ENCODE measurements at places on chromosomes 3 and 15.

DNA sequence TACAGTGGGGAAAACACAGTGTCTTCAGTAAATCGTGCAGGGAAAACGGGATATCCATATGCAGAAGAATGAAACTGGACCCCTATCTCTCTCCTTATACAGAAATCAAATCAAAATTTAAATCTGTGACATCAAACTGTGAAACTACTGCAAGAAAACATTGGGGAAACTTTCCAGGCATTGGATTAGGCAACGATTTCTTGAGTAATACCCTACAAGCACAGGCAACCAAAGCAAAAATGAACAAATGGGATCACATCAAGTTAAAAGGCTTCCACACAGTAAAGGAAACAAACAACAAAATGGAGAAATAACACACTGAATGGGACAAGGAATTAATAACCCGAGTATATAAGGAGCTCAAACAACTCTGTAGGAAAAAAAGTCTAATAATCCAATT lies 165.3 kb downstream of the PLCL2 start:
- DNase-seq, result no peak

- DNase-seq, result no peak
Observed at GRCh38 chr3:159273608-159274007, 471.8 kb downstream of the MFSD1 start.

- no peak for DNase-seq
Observed at GRCh38 chr3:41000471-41000870, 198.8 kb upstream of the CTNNB1 start.

DNA sequence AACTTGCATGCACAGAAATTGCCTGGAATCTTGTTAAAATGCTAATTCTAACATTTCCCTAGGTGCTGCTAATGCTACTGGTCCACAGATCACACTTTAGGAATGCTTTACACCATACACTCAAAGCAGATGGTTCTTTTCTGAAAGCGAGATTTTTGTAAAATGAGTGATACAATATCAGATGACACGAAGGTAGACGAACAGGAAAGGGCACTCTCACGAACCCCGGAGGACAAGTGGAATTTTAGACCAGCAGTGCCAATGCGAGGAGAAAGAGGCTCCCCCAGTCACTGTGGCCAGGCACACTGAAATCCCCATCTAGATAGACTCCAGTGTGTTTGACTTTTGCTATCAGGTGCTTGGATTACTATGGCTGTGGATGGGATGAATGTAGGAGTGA lies 21.0 kb downstream of the FAIM start:
- no peak for DNase-seq

- DNase-seq, result no peak
Observed at GRCh38 chr15:62115847-62116246, 49.1 kb downstream of the C2CD4A start.

DNA sequence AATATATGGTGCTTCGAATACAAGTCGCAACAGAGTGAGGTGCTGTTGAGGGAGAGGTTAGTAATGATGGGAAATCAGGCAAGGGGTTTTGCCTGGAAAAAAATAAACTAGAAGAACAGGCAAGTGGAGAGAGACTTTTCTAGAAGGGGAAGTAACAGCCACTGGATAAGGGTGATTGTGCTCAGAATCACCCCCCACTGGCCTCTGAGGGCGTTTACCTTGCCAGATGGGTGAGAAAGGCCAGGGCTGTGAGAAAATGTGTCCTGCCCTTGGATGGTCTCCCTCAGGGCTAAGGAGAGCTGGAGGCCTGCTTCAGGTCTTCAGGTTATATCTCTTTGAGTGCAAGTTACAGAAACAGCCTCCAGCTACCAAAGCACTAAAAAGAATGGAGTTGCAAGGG lies 151.8 kb downstream of the MEX3B start:
- no peak for DNase-seq

DNA sequence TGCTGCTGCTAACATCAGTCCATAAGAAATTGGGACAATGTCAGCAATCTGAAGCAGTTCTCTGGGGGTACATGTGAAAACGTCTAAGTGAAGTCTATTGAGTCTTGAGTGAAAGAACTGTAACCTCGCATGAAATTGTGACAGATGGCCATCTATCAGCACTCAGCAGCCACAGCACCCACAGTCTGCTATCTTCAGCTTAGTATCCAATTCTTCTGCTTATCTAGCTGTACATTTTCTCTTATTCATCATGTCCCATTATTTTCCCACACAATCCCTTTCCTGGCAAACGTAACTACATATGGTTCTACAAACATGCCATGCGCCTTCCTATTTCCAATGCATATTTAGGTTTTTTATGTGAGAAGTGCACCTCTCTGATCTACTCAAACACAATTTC lies 629.7 kb downstream of the NTRK3 start:
- DNase-seq, result no peak

- DNase-seq, result no peak
Observed at GRCh38 chr15:95922431-95922830, 408.1 kb upstream of the NR2F2 start.

DNA sequence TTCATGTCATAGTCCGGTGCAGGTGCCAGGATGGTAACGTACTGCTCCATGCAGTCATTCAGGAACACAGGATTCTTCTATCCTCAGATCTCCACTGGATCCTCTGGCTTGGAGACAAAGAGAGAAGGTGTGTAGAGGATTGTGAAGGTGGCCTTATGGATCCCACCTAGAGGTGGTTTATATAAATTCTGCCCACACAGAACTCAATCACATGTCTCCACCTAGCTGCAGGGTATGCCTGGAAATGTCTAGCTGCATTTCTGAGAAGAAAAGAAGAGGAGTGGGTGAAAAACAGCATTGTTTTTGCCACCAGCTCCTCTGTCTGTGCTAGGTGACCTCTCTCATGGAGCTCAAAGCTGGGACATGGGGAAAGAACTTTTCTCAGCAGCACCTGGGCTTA lies 478.7 kb downstream of the PDCD6IP start:
- no peak for DNase-seq

DNA sequence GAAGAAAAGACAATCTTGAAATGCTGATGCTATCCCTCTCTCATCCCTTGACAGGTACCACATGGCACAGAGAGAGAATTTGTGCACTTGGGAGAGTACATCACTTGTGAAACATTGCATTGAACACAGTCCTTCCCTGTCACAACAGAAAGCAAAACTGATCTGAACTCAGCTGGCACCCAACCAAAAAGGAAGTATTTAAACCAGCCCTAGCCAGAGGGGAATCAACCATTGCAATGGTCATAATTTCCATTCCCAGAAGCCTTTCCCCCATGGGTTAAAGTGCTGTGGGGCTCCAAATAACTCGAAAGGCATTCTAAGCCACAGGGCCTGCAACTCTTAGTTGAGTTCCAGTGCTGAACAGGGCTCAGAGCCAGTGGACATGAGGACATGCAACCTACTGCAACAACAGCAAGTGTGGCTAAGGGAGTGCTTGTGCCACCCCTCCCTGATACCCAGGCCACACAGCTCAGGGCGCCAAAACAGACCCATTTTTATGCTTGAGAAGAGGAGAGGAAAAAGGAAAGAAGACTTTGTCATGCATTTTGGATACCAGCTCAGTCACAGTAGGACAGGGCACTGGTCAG lies 530.8 kb upstream of the BCHE start:
- no peak for DNase-seq

DNA sequence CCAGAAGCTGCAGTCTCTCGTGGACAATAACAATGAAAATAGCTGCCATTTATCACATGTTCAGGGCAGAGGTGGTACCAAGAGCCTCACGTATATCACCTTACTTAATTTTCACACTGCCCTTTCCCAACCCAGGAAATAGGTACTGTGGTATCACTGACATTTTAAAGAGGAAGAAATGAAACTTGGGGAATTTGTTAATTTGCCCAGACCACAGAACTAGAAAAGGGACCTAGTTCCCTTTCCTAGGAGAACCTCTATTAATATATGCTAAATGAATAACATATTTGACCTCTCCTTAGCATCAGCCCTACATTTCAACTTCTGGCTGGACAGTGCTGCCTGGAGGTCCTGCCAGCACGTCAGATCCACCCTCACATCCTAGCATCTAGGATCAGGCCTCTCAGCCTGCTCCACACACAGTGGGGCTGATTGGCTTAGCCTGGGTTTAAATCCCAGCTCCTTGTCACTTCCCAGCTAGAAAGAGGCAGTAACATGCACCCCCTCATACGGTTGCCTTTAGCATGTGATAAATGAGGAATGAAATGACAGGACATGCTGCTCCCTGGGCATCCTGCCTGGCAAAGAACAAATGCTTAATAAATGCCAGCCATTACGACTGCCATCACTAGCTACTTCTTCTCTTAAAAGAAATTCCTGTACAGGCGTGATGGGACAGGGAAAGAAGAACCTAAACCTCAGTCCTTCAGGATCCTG lies 95.1 kb upstream of the TNFAIP8L3 start:
- DNase-seq, result no peak

DNA sequence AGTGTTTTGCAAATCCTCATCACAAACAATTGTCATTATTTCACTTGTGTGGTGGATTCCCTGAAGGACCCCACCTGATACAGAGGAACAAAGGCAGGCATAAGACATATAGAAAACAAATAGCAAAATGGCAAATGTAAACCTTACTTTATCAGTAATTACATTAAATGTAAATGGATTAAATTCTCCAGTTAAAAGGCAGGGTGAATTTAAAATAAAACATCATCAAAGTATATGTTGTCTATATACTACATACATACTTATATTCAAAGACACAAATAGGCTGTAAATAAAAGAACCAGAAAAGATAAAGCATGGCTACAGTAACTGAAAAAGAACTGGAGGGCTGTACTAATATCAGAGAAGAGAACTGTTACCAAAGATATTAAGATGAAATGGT lies 117.3 kb downstream of the RFX7 start:
- DNase-seq, result no peak

GRCh38 chr3:171135549-171135948 lies 109.0 kb upstream of the SLC2A2 start:
- no peak for DNase-seq

DNA sequence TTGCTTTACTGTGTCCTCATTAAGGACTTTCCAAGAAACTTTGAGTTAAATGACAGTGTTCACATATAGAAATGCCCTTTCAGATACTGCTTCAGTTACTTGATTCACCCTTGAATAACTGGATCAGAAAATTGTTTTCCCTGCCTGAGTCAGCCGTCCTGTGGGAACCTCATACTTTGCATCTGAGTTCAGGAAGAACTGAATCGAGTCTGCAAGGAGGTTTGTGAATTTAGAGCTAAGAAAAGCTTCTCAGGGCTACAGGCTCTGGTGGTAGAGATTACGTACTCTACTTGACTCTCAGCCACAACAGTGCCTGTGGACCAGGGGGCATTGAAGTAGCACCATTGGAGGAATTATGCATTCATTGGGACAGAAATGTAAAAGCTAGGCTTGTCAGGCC lies 252.4 kb upstream of the C2CD4B start:
- DNase-seq, result no peak

- DNase-seq, result no peak
Observed at GRCh38 chr3:27570421-27571106, 86.4 kb upstream of the SLC4A7 start.

- DNase-seq, result no peak
Observed at GRCh38 chr15:99128411-99128810, 23.5 kb downstream of the SYNM start.

- no peak for DNase-seq
Observed at GRCh38 chr3:170257145-170257544, 34.9 kb downstream of the PRKCI start.

DNA sequence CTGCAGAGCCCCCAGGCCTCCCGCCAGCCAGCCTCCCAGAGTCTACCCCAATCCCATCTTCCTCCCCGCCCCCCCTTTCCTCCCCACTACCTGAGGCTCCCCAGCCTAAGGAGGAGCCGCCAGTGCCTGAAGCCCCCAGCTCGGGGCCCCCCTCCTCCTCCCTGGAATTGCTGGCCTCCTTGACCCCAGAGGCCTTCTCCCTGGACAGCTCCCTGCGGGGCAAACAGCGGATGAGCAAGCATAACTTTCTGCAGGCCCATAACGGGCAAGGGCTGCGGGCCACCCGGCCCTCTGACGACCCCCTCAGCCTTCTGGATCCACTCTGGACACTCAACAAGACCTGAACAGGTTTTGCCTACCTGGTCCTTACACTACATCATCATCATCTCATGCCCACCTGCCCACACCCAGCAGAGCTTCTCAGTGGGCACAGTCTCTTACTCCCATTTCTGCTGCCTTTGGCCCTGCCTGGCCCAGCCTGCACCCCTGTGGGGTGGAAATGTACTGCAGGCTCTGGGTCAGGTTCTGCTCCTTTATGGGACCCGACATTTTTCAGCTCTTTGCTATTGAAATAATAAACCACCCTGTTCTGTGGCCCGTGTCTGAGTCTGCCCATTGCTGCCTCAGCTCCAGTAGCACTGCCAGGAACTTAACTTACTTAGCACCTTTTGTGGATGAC lies 32.2 kb downstream of the PTPN23 start:
- no peak for DNase-seq

DNA sequence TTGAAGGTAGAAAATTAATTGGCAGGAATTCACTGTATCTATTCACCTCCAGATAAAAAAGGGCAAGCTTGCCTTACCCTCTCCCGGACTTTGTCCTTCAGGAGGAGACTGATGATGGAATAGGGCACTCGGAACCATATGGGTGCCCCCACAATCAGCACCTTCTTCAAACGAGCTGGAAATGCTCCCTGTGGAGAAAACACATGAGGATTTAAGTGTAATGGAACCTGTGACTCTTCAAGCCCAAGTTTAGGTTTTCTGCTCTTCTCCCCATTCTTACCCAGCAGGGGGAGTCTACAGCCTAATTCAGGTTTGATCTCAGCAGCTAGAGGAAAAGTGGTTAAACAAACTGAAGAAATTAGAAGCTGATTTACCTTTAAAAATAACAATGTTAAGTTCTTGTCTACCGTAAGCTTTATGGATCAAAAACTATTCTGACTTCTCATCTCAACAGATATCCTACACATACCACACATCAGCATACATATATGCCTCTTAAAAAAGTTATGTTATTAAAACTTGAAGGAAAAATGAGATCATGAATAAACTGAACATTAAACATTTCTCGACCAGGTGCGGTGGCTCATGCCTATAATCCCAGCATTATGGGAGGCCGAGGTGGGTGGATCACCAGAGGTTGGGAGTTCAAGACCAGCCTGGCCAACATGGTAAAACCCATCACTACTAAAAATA lies 57.5 kb upstream of the SIN3A start:
- DNase-seq, result no peak

DNA sequence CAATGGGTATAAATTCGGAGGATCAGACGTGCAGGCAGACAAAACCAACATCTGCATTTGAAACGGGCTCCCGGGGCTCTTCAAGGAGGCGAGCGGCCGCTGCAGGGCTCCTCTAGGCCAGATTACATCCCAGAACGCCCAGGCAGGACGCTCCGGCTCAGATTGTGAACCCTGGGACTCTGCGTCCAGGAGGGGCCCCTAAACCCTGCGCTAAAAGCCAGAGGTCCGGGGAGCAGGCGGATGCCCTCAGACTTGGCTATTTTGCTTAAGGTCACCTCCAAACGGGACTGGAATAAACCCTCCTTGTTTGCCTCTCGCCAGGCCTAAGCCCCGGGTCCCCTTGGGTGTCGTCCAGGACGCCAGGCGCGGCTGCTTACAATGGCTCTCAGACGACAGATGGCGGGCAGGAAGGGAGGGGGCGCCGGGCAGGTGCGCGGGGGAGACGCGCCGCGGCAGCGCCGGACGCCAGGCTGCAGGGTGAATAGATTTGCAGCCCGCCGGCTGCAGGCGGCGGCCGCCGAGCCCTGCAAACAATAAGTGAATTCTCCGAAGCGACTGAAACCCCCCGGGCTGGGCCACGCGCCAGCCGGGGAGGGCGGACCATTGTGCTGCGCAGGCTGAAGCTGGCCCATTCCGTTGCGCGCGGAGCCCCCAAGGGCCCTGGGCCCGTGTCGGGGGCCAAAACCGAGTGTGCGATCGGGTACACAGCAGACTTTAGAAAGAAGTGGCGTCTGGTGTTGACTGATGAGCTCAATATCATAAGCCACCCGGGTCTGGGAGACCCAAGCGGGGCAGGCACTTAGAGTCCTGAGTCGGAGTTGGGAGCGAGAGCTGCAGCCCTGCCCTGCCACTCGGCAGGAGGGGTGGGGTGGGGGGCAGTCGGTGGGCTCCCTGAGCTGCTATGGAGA lies 32.3 kb upstream of the AMOTL2 start:
- DNase-seq, result no peak

All from activated CD8-positive, alpha-beta memory T cell treated with anti-CD3 and anti-CD28 coated beads for 1 hour (primary cell).